Kidney (tissue), 22 donors: ENCODE measurements at places on chromosomes 7 and 10. TPM values are rescaled to one million over a fixed set of nuclear protein-coding genes. Genes with fewer than 3 reads are reported as not detected.

DNA sequence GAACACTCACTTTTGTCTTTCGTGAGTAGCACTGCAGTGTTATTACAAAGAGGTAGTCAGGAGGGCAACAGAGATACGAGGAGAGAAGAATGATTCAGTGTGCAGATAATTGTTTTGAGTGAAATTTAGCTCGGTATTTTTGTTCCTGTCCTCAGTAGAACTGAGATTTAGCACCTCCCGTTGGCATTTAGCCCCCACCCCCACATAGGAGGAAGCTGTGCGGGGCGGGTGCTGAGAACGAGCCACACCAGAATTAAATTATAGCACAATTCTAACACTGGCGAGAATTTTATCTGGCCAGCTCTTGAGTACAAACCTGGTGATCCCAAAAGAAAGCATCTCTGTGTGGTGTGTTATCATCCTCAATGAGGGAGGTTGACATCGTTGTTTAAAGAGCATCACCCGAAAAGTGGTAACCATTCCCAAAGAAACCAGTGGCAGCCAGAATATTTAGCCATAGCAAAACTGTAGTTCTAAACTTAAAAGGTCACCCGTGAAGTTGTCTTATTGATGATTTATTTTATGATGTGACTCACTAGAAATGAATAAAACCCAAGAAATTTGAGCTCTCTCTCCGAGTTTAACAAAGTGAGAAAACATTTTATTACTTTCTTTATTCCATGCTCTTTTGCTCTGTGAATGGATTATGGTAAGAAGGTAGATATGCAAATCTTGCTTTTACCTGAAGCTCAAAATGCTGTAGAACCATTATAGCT lies 612.2 kb downstream of the SUGCT start:
- DNase-seq: no peak
- H3K27me3 ChIP-seq: no peaks in the 10 kb centered on the region
- H3K27ac ChIP-seq: no peak overlapping the region

- no peak for DNase-seq
- H3K4me3 ChIP-seq: no peak overlapping the region
- peaks cover 2% of the 10 kb centered on the region for H3K4me1 ChIP-seq
- no peak overlapping the region for H3K27ac ChIP-seq
Measured at GRCh38 chr7:130935564-130936157, 201.7 kb upstream of the KLF14 start.

DNA sequence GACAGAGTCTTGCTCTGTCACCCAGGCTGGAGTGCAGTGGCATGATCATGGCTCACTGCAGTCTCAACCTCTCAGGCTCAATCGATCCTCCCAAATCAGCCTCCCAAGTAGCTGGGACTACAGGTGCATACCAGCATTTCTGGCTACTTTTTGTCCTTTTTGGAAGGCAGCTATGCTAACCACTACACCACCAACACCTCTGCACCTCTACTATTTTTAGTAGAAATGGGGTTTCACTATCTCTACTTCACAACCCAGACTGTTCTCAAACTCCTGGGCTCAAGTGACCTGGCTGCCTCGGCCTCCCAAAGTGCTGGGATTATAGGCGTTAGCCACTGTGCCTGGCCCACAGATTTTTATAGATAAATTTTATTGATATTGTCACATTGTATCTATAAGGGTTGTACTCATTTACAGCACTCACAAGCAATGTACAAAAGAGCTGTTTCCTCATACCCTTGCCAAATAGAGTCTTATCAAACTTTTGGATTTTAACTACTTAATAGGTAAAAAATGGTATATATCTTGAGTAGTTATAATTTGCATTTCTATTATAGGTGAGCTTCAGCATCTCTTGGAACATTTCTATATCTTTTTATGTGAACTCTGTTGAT lies 23.7 kb downstream of the PRR15 start:
- no peaks in the 10 kb centered on the region for H3K4me1 ChIP-seq
- no peak overlapping the region for H3K4me3 ChIP-seq
- no peaks in the 10 kb centered on the region for H3K27me3 ChIP-seq
- H3K36me3 ChIP-seq: no peaks in the 10 kb centered on the region
- no peak overlapping the region for H3K27ac ChIP-seq

GRCh38 chr10:59857921-59858320 lies 48.4 kb downstream of the CCDC6 start:
- H3K36me3 ChIP-seq: no peaks in the 10 kb centered on the region
- no peak overlapping the region for H3K27ac ChIP-seq
- H3K27me3 ChIP-seq: no peaks in the 10 kb centered on the region
- no peak for DNase-seq
- peaks cover 12% of the 10 kb centered on the region for H3K4me1 ChIP-seq
- H3K4me3 ChIP-seq: no peak overlapping the region

GRCh38 chr7:140390466-140391190 lies 7.7 kb downstream of the SLC37A3 start:
- no peak overlapping the region for H3K27ac ChIP-seq
- H3K36me3 ChIP-seq: no peaks in the 10 kb centered on the region
- no peak for DNase-seq
- H3K4me3 ChIP-seq: no peak overlapping the region
- no peaks in the 10 kb centered on the region for H3K4me1 ChIP-seq

- DNase-seq: no peak
- H3K4me1 ChIP-seq: no peaks in the 10 kb centered on the region
- H3K27me3 ChIP-seq: no peaks in the 10 kb centered on the region
- no peak overlapping the region for H3K27ac ChIP-seq
Measured at GRCh38 chr7:71937840-71938371, 474.2 kb downstream of the CALN1 start.

Gene LMTK2
- total RNA-seq: 24.8 TPM

Gene HHEX
- total RNA-seq: 10.0 TPM

Gene CCDC3
- 33.5 TPM for total RNA-seq

Gene ZCWPW1
- 3.0 TPM for total RNA-seq
